Activated CD4-positive, alpha-beta T cell treated with anti-CD3 and anti-CD28 coated beads, Interleukin-2, amount 50 U/mL, for 48 hours (primary cell): ENCODE measurements at places on chromosomes 4 and X.

DNA sequence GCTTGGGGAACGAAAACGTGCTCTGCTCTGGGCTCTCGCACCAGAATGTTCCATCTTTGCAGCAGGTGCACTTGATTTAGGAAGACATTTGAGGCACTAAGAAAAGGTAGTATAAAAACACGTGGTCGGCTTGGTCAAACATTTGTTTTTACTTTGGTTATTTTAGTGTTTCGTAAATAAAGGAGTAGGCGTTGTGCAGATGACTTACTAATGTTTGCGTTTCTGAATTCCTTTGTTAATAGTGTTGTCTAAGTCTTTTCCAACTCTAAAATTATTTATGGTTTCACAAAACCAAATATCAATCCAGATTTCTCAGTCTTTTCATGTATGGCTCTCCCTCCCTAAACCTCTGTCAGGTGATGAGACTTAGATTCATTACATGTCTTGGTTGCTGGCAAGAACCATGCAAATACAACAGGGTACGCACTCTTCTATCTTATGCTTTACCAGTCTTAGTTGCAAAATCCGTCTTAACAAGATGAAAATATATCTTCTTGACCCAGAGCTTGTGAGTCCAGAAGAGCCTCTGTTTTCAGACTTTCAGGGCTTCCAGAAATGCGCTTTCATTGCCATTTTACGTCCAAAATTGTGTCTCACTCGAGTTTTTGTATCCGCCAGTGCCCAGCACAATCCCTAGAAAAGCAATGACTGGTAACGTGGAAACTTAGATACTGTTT lies 686 bp downstream of the MTHFD2L start:
- DNase-seq = no peak

DNA sequence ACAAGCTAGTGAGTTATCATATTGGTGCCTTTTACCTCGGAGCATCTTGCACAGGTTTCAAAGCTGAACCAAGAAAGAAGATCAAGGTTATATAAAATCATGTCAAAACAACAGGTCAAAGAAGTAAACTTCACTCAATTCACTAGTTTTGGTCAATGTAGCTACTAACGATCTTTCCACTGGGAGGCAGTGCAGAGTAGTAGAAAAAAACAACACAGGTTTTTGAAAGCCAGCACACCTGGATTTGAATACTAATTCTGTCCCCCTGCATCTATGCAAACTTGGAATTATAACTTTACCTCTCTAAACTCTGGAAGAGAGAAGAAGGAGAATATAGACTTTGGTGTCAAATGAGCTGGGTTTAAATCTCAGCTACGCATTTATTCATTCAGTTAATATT lies 266.1 kb downstream of the GRIA3 start:
- DNase-seq = no peak

DNA sequence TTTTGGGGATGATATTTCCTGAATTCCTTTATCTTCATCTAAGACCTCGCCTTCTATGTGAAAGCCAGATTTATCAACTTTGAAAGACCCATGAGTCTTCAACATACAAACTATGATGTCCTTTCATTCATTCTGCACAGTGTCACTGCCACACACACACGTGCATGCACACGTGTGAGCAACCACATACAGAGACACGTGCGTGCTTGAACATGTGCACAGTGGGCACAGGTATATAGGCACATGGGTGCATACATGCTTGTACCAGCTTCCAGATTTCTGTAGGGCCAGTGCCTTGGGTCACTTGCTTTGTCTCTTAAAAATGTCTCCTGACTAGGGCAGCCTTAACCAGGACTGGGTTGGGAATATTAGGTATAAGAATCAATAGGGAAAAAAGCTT lies 49.1 kb upstream of the RBPJ start:
- DNase-seq = no peak

- DNase-seq = no peak
Observed at GRCh38 chr4:67549123-67549522, 3.8 kb upstream of the CENPC start.

DNA sequence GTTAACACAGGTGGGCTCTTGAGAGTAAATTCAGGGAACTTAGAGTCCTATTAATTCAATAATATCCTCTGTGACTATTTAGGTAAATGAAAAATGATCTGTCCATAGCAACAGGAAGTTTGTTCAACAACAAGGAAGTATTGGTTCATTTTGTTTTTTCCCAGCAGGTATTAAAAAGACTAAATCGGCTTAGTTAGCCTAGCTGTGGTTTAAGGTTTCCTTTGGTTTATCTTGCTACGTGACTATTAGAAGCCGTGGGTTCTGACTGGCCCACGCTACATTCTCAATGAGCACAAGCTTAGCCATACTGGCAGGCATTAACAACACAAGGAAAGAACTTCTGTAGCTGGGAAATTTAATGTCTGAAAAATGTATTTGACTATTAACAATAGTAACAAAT lies 168.8 kb upstream of the HS3ST1 start:
- no peak for DNase-seq

DNA sequence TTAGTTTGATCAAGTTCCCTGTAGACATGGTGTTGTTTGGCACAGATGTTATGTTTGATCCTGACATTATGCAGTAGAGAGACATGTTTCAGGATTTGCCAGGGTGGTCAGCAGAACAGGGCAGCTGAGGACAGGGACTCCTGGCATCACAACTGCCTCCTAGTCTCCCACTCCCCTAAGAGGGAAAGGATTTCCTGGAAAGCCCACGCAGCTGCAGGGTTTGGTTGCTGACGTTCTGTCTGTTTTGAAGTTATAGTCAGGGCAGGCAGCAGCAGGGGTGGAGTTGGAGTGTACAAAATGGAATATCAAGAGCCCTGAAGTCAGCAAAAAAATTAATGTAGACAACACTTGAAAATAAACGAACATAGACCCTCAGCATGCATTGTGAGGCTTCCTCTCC lies 125.4 kb downstream of the CPE start:
- no peak for DNase-seq

DNA sequence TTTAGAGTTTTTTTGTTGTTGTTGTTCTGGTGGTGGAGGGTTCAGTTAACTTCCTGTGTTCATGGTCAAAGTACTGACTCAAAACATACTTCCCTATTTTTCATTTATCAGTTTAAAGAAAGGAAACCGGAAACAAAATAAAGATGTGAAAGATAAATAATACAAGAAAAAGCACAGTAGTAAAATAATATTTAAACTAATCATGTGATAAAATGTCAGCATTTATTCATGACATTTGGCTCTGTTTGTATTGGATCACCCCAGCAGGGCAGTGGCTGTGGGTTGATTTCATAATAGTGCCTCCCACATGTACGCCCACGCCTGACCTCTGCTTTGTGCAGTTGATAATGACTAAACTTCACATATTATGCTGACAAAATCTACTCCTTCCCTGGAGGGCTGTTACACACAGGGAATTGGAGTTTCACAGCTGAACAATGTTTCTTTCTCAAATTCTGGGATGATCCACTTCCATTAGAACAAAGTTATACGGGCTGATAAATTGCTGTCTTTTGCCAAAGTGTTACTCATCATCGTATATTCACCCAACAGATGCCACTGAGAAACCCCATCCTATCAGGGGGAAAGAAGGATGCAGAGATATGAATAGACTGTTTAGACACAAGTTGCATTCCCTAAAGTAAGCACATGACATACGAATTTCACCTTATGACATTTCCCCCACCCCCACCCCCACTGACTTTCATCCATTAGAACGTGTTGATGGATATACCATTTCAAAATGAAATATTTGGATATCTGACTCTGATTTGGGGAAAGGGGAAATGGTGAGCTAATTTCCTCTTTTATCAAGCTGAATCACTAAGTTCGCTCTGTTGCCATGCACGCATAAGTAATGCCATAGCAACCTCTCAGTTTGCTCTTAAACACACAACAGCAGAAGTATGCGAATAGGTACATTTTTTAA lies 48.3 kb downstream of the AMELX start:
- no peak for DNase-seq
